Activated B cell treated with CpG ODN at 0.5 μM for 24 hours (primary cell): ENCODE measurements at places on chromosomes 1 and 21. TPM values are rescaled to one million over a fixed set of nuclear protein-coding genes. Genes with fewer than 3 reads are reported as not detected.

GRCh38 chr1:200021577-200022238 lies 5.8 kb upstream of the NR5A2 start:
- DNase-seq, result no peak

SERPINC1 gene
- 0.24 TPM in 2 replicates for total RNA-seq

DNA sequence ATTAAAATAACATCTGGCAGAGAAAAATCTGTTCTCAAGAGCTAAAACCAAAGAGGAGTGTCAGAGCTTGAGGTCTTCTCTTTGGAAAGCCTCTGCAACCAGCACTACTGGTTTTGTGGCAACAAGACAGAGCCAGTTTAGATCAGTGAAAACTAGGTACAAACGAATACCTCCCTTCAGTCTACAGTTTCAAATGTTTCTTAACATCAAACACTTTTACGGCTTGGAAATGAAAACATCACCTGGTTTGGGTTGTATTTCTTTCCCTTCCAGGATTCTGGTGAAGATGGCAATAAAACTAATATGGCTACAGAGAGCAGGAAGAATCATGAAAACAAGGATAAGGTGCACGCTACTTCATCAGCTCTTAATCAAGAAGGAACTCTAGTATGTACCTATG lies 339.4 kb upstream of the ESRRG start:
- no peak for DNase-seq

DNA sequence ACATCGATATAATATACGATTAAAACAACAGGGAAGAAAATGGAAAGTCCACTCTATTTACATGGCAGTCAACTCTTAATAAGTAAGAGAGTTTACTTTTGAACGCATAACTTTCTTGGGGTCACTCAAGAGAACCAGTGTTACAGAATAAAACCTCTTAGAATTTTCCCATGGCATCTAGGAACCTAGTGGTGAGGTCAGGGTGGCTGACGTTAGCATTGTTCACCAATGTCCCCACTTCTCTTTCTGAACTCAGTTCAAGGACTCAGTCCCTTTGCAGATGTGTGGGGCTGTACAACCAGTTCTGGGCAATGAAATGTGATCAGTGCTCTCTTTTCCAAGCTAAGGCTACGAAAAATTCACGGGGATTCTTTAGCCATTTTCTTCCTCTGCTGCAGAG lies 2.6 kb upstream of the RNF2 start:
- no peak for DNase-seq

SPATA46 gene
- total RNA-seq, result not detected in 2 replicates

GRCh38 chr1:1542766-1543705 lies 2.6 kb upstream of the TMEM240 start:
- DNase-seq, result no peak

- DNase-seq, result no peak
Observed at GRCh38 chr1:111467865-111468716, 5.7 kb upstream of the C1orf162 start.

- no peak for DNase-seq
Observed at GRCh38 chr1:65176591-65176990, 28.6 kb downstream of the AK4 start.

DNA sequence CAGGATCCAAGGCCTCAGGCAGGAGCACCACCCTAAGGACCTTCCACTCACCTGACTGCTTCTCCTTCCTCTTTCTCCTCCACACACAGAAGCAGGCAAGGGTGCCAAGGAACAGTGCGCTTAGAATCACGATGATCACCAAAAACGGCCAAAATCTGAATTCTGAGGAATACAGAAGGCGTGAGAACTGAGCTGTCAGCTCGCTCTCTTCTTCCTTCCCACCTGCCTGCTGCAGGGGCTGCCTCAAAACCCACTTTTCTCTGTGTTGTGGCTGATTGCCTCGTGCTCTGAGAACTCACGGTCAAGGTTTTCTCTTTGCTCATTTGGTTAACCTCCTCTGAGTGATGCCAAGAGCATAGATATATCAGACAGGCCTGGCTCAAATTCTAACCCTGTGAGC lies 23.8 kb downstream of the CD244 start:
- no peak for DNase-seq

DNA sequence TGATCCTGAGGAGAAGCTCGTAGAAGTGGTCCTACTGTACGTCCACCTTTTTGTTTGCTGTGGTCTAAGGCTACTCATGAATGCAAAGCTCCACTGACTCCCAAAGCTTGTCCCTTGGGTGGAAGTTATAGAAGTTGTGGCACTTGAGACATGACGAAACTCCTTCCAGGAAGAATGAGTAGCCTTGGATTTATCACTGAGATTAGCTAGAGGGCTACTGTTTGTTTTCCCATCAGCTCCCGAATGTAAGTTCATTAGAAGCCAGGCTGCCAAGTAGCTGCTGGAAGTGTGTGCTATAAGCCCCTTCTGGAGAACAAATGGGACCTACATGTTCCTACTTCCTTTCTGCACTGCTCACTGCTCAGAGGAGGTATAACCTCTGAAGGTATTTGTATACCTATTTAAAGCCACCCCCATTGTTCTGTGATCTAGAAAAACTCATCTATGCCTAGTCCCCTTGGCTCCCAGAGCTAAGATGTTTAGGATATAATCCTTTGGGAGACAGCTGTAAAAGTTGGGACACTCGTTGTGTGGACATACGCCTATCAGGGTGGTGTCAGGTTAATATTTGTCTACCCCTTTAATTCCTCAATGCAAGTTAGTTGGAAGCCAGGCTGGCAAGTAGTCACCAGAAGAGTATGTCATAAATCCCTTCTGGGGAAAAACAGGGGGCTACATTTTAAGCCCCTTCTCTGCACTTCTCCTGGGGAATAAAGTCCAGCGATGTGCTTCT lies 72.9 kb downstream of the SCMH1 start:
- DNase-seq, result no peak

KCNJ15 gene
- not detected in 2 replicates for total RNA-seq

GRCh38 chr1:45258059-45258650 lies 51.8 kb upstream of the ZSWIM5 start:
- no peak for DNase-seq

GRCh38 chr1:226474443-226475141 lies 66.7 kb upstream of the PARP1 start:
- DNase-seq, result no peak
